GM18507 (cell line): ENCODE measurements at places on chromosomes 7 and 10.

GRCh38 chr10:91149550-91149949 is 70.9 kb upstream of the PCGF5 start:
- DNase-seq, result no peak

DNA sequence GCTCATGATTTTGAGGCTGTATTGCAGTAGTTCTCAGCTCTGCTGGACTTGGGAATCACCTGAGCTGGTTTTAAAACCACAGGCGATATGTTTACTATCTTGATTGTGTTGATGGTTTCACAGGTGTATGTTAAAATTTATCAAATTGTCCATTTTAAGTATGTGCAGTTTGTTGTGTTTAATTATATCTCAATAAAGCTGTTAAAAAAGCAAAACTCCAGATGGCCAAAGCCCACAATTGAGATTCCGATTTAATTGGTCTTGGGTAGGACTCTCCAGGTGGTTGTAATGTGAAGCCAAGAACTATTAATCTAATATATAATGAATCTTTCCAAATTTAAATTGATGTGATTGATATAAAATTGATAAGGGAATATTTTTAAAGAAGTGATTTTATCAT is 48.6 kb downstream of the NRCAM start:
- no peak for DNase-seq

GRCh38 chr7:17951742-17952254 is 11.5 kb upstream of the SNX13 start:
- no peak for DNase-seq

GRCh38 chr10:105109164-105109563 is 468.1 kb downstream of the SORCS3 start:
- DNase-seq, result no peak

DNA sequence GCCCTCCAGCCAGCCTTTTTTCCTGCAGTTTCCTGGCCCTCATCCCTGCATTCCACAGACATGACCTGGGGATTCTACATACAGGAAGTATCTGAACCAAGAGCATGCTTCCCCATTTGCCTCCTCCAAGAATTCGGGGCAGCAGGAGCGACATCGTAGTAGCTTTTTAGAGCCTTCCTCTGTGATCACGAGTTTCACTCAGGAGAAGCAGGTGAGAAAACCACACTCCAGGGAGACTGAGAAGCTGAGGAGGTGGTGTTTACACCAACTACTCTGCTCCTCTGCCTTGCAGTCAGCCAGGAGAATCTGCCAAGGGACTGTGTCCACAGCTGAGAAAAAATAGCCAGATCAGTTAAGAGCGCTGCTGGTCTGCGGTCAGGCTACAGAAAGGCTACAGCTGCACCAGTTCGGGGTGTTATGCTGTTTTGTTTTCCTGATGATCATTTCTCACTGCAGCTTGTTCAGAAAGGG is 54.1 kb downstream of the HSPA12A start:
- DNase-seq, result no peak

GRCh38 chr10:70474780-70475179 is 3.8 kb upstream of the PALD1 start:
- DNase-seq, result no peak

GRCh38 chr7:154431045-154431444 is 378.8 kb downstream of the DPP6 start:
- no peak for DNase-seq

DNA sequence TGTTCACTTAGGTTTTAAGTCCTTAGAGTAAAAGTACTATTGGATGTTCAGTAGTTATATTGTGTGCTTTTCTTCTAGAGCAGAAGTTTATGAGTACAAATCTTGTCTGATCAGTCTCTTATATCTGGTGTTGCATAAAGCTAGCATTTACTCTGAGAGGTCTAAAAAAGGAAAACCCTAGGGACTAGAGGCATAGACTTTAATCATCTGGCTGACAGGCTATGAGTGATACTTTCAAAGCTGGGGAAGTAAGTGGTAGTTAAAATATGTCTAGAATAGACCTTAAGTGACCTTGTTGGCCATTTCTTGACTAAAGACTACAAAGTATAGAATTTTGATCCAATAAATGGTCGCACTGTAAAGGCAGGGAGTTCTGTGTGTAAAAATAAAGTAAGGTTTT is 32.9 kb upstream of the PHYHIPL start:
- no peak for DNase-seq

GRCh38 chr7:6658618-6659345 is 21.7 kb downstream of the ZNF316 start:
- no peak for DNase-seq

GRCh38 chr10:124949543-124949942 is 7.6 kb downstream of the ZRANB1 start:
- DNase-seq, result no peak

DNA sequence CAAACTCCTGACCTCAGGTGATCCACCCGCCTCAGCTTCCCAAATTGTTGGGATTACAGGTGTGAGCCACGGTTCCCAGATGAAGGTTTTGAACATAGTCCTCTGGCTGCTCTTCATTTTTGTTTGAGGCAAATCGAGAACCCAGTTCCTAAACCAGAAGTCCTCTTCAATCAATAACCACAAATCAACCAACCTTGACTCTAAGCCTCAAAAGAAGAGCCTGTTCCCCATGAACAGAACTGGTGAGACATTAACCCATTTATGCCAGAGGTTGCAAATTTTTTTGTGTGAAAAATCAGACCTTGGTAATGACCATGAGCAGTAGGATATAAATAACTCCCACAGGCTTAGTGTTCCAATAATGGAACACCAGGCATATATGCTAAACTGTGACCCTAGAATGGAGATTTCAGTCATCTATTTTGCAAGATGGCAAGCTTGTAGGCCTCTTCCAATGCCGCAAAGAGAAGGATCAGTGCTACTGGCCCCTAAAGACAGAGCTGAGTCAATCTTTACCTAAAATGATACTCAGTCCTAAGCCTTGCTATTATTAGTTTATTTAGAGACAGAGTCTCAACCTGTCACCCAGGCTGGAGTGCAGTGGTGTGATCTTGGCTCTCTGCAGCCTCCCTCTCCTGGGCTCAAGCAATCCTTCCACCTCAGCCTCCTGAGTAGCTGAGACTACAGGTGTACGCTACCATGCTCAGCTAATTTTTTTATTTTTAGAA is 15.9 kb downstream of the KPNA7 start:
- peak; percentile 28 for DNase-seq

DNA sequence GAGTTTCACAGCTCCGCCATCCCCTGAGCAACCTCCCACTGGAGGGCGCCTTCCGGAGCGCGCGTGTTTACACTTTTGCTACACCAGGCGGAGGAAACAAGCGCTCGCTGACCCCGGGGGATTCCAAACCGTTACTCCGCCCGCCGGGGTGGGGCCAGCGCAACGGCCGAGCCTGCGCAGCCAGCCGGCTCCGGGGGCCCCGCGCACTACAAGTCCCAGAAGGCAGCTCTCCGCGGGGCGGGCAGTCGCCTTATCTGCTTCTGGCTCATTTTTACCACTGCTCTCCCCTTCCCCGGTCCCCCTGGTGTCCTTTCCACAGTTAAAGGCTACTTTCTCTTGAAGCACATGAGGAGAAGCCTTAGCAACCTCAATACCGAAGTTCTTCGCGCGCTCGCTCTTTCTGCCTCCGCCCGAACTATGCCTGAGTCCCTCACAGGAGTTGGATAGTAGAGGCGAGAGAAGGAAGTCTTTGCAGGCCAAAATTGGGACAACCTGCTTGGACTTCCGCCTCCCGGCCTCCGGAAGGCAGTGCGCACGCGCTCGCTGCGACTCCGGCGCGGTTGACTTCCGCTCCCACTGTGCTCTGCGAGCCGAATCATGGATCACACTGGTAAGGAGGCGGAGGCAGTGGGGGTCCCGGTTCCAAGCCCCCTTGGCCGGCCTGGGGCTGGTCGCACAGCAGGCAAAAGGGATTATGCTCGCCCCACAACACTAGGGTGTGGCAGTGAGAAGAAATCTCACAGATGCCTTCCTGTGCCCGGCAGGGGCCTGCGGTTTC is at the start of gene CBLL1:
TSS of gene CBLL1 (plus strand) at position 576 of the 778 bp plus-strand sequence. CDS start at position 598, 22 bp downstream.
- peak; percentile 83 for DNase-seq

DNA sequence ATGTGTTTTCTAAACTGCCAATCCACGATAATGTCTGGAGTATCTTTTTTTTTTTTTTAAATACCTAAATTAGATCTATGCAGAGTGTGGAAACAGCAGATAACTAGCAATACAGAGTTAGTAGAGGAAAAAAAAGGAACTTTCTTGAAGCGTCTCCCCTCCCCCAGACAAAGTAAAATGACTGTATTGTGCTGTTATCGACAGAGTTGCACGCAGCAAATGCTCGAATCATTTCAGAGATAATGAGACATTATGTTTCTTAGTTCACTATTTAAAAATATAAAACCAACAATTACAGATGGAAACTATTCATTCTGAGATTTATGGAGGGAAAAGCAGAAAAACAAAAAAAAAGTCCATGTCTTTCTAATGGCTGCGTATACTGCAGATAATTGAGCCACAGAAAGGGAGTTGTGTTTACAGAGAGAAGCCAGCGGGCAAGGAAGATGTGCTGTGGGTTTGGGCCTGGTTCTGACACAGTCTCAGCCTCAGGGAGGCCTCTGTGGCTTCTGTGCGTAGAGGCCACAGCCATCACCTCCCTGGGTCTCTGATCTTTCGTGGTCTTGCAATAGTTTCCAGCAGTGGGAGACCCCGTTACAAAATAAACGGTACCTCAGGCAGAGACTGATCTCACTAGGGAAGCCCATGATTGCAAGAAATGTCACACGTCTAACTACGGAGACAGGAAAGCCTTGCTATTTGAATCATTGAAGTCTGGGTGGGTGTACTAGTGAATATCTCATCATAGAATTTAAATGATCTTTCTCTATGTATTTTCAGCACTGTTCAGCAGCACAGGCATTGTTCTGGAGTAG is 19.1 kb upstream of the KLF6 start:
- no peak for DNase-seq

DNA sequence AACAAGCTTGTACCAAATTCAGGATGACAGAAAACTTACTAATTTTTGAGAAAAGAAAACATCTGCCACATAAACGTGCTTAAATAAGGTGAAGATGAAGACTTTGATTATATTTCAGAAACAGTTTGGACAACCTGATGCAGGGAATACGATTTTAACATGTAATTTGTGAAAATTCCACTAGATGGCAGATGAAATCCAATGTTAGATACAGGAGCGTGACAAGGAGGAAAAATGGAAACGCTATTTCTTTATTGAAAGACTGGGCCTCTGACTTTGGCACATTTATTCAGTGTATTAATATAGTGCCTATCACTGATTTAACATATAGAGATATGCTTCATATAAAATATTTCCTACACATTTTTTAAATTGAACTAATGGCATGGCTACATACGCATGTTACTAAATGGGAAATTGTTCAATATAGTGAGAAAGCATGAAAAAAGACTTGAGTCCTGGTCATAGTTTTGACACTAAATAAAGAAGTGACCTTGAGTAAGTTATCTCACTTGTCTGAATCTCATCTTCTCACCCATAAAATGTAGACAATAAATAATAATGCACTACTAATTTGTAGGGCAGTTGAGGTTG is 60.7 kb downstream of the CD36 start:
- DNase-seq, result no peak

DNA sequence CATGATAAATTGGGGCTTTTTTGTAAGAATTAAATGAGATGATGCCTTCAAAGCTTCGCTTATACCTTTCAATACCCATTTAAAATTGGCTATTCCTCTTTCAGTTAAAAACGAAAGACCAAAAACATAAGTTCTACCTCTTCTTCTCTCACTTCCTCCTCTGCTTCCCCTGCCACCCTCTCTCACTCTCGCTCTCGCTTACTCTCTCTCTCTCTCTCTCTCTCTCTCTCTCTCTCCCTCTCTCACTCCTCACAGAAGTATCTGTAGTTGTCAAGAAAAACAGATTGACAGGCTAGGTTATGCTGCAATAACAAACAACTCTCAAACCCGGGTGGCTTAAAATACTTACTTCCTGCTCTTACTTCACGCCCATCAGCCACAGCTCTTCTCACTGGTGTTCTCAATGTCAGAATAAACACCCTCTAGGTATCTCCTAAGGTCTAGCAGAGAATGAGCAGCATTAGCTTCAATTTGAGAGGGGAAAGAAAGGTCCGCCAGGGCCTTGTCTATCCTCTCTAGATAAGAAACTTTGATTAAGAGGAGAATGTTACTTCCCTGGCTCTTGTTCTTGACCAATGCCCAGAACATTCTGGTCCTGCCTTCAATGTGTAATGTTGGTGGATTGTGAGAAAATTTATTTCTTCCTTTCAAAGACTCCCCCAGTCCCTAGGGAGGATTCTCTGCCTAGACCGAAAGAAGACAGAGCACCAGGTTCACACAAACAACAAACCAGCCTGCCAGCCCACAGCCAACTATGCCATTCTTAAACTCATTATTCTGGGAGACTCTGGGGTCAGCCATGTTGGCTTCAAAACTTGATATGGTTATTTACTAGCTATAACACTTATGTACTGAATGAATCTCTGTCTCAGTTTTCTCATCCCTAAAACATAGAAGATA is 1028.7 kb downstream of the XPNPEP1 start:
- DNase-seq, result peak; percentile 9

- no peak for DNase-seq
Observed at GRCh38 chr10:98055841-98056516, 25.6 kb upstream of the CRTAC1 start.

DNA sequence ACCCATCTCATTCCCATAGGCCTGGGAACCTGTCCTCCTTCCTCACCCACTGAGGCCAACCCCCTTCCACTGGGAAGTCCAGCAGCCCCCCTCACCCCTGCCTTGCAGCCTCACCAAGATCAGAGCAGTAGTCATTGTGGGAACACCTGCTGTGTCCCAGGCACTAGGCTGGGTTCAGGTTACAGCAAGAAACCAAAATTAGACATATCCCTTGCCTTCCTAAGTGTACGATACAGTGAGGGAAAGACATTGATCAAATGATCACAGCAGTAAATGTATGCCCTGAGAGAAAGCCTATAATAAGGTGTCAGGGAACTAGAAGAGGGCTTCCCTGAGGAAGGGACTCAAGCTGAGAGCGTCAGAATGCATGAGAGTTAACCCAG is 17.0 kb upstream of the C10orf105 start:
- DNase-seq, result no peak

- DNase-seq, result no peak
Observed at GRCh38 chr10:114902151-114902550, 35.8 kb upstream of the TRUB1 start.

DNA sequence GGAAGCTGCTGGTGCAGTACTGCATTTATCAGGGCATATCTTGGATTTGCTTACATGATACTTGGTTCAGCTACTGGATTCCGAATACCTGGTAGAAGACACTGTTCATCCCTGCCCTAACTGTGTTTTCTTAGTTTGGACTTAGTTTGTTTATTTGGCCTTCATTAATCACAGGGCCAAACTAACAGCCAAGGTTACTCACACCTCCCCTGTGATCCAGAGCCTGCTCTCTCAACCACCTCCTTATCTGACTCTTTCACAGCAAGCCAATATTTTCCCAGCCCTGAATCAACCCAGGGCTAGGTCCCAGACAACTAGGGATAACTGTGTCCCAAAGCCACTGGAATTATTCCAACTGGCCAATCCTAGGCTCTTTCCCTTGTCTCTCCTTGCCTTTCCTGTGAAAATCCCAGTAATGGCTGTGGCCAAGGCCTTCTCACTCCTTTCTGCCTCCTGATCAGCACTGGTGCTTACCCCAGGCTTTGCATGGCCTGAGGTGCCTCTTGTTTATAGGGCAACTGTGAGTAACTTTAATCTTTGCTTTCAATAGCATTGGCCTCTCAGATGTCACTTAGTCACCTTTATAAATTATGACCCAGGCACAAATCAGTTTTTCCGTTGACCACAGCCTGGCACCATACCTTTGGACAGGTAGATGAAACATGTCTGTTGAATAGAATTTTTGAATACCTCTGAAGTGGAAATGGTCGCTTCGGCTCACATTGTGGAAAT is 9.3 kb upstream of the JCAD start:
- DNase-seq, result no peak
